Ammon's horn (tissue), 1 donor: ENCODE measurements at places on chromosomes 3 and 15.

DNA sequence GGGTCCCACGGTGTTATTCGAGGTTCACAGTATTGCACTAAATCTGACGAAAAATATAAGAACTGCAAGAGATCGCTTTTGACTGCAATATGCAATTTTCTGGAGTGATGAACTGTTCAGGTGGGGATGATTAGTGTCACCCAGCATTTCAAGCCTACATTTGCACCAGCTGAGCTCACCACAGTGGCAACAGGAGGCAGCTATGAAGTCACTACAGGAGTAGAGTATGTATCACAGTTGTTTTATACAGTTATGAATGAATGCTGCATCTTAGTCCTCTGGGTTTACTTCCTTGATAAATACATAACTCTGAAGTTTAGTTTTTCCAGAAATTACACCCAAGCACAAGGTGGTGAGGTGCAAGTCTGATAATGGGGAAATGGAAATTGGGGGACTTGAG is 69.6 kb downstream of the CHSY1 start:
- no peak for DNase-seq

- no peak for DNase-seq
These were observed 50.0 kb upstream of the FMN1 start for GRCh38 chr15:33244471-33244870.

DNA sequence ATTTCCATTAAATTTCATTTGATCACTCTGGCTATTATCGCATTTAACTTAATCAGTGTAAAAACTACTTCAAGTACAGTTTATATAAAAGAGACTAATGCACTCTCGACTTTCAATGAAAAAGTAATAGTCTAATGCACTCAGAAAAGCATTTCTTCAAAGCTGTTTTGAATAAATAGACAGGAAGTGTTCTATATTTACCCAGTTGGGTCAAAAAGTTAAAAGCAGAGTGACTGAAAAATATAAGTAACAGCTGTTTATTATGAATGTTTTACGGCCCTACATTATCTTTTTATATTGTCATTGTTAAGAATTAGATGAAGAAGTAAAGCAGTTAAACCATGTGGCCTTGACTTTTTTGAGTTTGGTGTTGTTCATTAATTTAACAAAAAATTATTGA is 391.8 kb downstream of the ZPLD1 start:
- no peak for DNase-seq

GRCh38 chr3:133915685-133916658 is 20.3 kb upstream of the RAB6B start:
- DNase-seq: no peak

DNA sequence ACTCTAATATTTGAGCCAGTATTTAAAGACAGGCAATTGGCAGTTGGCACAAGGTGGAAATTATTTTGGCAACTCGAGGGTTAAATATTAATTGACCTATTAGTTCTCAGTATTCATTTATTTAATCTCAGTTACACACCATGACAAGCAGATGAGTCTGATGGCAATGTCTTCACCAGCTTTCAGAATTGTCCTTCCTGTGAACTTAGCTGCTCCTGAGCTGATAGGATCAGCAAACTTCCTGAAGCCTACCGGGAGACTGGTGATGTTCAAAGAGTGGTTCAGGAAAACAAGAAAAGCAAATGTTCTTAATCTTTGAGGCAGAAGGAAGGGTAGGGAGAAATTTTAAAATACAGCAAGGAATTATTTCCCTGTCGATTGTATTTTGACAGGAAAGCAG is 522.2 kb downstream of the SOX2 start:
- DNase-seq: no peak

DNA sequence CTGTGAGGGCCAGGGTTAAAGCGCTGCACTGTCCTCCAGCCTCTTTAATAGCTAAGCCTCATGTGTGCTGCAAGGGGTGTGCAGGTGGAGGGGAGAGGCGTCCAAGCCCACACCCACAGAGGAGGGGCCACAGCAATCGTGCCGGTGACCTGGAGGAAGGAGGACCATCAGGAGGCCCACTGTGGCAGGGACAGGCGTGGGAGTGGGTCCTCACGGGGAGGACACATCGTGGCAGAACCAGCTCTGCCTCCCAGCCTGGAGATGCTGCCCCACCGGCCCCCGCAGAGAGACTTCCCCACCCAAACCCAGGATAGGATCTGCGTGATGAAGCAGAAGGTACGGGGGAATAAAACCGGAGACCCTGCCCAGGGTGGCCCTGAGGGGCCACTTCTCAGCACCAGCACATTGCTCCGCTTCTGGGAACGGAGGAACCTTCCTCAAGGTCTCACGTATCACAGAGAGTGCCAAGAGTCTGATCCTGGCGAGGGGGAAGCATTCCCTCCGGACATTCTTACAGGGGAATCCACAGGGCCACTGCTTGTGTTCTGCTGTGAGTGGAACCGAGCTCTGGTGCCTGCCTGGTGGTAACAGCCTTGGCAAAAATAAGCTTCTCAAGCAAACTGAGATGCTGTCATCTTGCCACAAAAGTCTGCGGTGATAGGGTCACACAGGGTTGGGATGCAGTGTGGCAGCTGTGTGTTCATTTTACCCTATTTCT is 199.8 kb downstream of the XXYLT1 start:
- DNase-seq: no peak

- no peak for DNase-seq
These were observed 236.8 kb upstream of the GBE1 start for GRCh38 chr3:81998139-81998755.

DNA sequence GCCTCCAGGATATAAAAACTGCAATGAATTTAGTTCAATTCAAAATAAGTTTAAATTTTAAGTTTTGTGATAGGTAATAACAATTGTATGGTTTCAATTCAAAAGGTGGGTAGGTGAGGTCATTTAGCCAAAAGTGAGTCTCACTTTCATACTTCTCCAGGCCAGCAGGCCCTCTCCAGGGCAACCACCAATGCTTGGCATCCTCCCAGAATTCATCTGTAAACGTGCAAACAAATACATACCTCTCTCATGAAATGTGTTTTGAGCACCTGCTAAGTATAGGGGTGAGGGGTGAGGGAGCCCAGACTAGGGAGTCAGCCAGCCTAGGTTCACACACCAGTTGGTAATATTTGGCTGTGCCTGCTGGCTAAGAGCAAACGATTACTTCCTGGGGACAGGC is 22.0 kb upstream of the RBSN start:
- DNase-seq: no peak

- no peak for DNase-seq
These were observed 222.0 kb downstream of the P3H2 start for GRCh38 chr3:189898559-189899153.

DNA sequence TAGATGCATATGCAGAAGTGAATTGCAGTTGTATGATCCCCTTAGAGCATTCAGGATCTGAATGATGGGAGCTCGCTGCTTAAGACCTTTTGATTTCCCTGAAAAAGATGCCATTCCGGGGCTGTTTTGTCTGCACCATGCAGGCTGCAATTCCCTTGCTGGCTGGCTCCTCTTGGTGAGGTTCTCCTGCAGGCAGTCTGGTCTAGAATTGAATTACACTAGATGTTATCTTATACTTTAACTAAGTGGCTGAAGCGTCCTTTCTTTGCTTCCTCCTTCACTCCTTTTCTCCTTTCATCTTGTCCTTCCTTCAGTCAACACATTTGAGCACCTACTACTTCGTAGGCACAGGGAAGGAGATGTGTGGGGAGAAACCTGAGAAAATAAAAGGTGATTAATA is 18.6 kb upstream of the MYZAP start:
- DNase-seq: no peak

DNA sequence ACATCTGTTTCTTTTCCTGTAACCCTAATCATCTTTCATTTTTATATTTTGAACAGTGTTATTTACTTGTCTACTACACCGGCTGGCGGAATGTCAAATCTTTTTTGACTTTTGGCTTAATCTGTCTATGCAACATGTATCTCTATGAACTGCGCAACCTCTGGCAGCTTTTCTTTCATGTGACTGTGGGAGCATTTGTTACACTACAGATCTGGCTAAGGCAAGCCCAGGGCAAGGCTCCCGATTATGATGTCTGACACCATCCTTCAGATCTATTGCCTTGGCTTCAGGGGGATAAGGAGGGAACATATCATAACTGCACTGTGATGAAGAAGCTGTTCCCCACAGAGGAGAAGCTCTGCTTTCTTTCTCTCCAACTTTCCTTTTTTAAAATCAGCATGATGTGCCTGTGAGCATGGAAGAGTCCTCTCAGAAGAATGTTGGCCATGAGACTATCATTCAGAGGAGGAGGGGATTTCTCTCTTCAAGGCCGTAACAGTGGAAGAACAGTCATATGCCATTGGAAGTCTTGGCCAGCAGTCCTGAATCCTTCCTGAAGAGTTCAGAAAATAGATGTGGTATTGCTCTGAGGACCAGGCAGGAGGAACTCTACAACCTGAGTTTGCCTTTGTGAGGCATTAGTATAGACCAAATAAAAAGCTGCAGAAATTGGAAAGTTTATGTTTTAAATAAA is 69.9 kb downstream of the SEC22A start:
- no peak for DNase-seq
